ENCODE measurements at places on chromosomes 11 and 22.
A peak's percentile ranks its signal among the peaks of the same experiment; 100 is the strongest.

DNA sequence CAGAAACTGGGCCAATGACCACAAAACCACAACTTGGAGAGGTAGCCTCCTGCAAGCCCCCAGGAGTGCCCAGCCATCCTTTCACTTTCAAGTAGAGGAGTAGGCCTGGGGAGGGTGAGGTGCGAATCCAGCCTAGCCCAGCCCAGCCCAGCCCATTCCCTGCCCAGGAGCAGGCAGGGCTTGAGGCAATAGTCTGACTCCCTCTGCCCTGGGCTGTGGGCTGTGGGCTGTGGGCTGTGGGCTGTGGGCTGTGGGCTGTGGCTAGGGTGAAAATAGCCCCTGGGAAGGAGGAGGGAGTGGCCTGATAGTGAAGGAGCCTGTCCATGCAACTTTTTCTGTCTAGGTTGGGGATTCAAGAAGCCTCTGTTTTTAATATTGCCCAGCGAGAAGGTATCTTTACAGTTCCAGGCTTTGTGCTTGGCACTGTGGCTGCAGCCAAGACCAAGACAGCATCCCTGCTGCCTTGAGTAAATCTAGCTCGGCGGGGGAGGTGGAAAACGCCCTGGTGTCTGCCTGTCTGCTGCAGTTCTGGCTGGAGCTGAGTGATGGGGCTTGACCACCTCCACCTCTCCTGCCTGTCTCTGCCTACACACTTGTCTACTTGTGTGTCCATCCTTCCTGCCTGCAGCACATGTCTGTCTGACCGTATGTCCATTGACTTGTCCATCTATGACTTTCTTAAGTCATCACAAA, 40.7 kb downstream of the LMO1 start:
- no peak for DNase-seq

- no peak for DNase-seq
Measured at GRCh38 chr11:16846305-16846704, 107.9 kb downstream of the C11orf58 start.

DNA sequence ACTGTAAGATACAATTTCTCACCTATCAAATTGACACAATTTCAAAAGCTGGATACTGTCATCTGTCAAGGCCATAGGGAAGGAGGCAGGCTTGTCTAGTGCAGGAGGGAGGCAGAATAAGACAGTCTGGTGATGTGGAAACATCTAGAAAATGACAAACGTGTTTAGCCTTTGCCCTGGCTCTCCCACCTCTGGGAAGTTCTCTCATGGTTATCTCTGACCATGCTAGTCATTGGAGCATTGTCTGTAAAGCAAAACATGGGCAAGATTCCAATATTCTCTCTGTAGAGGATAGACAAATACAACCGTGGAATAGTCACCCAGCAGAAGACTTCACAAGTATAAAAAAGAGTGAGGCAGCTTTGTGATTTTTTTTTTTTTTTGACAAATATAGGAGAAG, 9.1 kb upstream of the SERHL2 start:
- no peak for DNase-seq

DNA sequence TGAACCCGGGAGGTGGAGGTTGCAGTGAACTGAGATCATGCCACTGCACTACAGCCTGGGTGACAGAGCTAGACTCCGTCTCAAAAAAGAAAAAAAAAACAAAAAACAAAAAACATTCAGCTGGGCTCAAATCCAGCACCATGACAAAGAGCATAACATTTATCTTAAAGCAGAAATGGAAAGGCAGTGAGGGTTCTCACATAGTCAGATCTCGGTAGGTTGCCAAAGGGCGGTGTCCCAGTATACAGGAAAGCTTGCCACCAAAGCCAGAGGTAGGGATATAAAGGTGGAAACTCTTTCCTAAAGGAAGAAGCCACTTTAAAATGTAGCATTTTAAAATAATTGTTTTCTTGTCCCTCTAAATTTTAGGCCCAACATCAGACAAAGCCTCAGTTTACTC, 22.4 kb upstream of the CAPRIN1 start:
- no peak for DNase-seq

DNA sequence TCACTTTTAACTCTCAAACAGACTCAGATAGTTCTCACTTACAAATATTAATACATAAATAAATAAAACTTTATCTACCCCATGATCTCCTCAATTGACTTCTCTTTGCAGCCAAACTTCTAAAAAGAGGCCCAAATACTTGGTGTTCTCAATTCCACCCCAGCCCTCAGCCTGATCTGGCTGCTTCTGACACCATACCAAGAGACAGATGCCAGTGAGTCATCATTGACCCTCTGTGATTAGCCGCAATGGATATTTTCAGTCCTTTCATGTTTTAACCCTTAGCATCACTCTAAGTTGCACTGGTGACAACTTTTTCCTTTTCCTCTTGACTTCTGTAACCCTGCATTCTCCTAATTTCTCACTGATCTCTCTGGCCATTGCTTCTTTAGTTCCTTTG, 184.1 kb upstream of the ARHGAP20 start:
- no peak for DNase-seq

GRCh38 chr22:41876275-41876674, 38.6 kb downstream of the SHISA8 start:
- no peak for DNase-seq

DNA sequence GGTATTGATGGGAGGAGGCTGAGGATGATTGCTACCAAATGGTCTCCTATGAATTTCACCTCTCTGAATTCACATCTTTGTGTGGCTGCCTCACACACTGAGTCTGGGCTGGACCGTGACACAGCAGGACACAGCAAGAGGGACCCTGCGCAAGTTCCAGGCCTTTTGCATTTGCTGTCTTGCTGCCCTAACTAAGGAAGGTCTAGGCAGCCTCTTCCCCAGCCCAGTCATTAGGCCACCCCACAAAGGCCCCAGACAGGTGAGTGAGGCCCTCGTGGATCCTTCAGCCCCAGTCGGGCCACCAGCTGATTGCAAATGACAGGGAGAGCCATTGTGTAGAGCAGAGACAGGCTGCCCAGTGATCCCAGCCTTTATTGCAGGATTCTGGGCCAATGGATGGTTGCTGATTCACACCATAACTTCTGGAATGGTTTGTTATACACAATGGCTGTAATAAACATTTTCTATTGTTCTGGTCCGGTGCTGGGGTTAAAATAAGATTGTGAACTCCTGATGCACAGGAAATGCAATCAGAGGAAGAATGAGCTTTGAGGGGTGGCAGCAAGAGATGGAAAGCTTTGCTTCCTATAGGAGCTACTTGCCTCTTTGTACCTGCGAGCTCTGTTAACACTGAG, 28.5 kb upstream of the CSNK2A3 start:
- no peak for DNase-seq

GRCh38 chr22:29299136-29299900, 7.1 kb upstream of the GAS2L1 start:
- no peak for DNase-seq

- no peak for DNase-seq
Measured at GRCh38 chr11:85118151-85118550, 509.0 kb downstream of the DLG2 start.

GRCh38 chr22:39299829-39300178, 19.6 kb downstream of the RPL3 start:
- no peak for DNase-seq

DNA sequence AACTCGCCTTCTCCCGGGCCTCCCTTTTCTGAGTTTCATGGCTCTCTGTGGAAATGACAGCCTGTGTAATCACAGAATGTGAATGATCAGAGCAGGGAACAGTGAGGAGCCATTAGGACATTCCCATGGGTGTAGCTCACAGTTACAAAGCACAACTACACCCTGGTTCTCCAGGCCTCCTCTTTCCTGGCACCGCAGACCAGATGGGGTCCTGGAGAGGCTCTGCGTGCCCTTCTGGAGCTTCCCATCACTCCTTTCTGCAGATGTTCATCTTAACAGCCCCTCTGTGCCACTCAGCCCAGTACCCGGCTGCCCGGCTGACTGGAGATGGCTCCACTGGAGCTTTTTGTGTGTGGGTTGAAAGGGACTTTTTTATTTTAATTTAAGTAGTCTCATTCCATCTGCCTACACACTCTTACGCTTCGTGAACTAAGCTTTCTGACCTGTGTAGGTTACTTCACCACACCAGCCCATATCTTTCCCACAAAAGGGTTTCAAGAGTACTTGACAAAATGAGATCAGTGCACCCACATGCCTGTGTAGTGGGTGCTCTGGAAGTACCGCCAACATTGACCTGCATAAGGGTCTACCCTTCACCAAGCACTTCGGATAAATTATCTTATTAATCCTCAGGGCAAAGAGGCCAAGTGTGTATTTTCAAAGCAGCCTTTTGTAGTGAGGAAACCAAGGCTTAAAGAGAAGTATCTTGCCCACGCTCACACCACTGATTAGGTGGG, 29.8 kb downstream of the SREBF2 start:
- peak; percentile 7 for DNase-seq

DNA sequence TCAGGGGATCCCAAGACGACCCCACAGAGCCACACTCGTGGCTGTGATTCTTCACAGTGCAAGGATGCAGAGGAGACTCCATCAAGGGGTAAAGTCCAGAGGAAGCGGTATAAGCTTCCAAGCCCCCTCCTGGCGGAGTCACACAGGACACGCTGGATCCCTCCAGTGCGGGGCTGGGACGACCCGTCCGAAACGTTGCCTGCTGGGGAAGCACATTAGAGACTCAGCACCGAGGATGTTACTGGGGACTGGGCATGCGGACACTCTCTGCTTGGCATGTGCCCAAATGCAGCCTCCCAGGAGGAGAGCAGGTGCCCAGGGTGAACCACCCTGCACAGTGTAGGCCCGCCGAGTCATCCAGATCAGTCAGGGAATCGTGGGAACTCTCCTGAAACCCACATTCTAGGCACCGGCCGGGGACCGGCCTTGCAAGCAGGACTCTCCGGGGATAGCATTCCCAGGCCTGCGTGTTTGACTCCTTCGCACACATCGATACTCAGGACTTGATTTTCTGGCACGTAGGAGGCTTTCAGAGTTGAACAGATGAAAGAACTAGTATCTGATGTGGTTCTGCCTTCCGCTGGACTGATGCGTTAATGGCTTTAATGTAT, 229.8 kb downstream of the TBC1D22A start:
- no peak for DNase-seq

GRCh38 chr22:47151490-47151889, 389.0 kb downstream of the TBC1D22A start:
- DNase-seq: no peak

DNA sequence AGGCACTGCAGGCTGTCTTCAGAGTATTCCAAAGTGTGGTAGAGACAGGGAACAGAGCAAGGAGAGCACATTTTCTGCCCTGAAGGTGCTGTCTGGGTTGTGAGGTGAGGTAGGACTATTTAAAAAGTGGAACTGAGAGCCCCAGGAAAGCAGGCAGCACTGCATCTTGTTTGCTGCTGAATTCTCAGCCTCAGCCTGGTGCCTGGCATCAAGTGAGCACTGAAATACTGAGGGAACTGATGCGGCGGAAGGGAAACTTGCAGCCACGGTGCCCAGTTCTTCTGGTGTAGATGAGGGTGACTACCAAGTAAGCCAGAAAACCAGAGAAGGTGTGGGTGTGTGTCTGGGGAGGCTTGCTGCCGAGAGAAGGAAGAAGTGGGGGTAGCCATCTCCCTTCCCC, 59.5 kb downstream of the TNRC6B start:
- DNase-seq: no peak

Data from nephron progenitor cell (in vitro differentiated cells).